Activated naive CD4-positive, alpha-beta T cell treated with Interleukin-2 at 50 U/mL for 16 hours (primary cell): ENCODE measurements at places on chromosomes 11 and 22.
A peak's percentile ranks its signal among the peaks of the same experiment; 100 is the strongest.

- no peak for DNase-seq
Observed at GRCh38 chr11:117574551-117574950, 222.5 kb downstream of the DSCAML1 start.

DNA sequence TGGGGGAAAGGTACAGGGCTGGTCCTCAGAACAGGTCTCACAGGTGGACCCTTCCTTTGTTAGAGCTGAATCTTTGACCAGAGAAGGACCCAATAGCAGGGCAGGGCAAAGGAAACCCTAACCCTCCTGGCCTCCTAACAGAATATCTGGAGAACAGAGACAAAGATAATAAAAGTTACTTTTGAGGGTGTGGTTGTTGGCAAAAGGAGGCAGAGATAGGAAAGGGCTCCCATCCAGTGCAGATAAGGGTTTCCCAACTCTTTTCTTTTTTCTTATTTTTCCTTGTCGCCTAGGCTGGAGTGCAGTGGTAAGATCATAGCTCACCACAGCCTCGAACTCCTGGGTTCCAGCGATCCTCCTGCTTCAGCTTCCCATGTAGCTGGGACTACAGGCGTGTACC lies 11.9 kb downstream of the PCSK7 start:
- DNase-seq, result no peak

GRCh38 chr22:49351761-49352227 lies 475.9 kb downstream of the BRD1 start:
- DNase-seq, result no peak

DNA sequence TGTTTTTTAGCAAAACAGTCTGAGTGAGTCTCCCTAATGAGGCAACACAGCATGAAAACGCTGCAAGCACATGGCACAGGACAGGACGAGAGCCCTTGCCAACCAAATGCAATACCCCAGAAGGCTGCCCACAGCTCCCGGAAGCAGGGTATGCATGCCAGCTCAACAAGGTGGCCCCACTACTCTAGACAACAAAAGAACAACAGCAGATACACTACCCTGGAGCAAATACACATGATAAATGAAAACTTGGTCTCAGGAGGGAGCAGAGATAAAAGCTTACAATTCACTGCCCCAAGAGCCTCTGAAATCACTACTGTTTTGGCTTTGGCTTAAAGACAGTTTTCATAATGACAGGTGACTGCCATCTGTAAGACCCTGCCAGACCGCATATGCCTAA lies 785.4 kb upstream of the API5 start:
- no peak for DNase-seq

DNA sequence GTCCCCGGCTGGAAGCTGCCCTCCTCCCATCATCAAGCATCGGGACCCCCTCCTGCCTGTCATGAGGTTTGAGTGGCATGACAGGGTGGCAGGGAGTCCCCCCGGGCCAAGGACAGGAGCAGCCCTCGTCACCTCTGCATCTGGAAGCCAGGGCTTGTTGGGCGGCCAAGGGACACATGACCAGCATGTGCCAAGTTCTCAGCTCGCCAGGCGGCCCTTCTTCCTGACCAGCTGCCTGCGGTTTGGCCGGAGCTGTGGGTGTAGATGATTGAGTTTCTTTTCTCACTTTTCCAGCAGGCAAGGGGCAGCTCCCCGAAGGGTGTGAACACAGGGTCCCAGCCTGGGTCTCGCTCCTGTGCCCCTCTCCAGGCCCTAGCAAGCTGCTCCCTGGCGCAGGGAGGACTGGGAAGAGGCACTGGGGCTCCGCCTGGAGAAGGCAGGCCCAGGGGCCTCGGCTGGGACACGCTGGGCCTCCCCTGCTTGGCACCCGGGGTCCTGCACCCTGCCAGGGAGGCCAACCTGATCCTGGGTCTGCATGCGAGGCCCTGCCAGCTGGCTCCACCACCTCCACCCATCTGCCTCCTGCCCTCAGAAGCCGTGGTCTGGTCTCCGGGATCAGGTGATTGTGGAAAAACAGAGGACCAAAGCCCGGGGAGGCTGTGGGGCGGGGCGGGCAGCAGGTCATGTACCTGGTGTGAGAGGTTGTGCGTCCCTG lies 13.4 kb downstream of the ARHGAP8 start:
- DNase-seq, result no peak

GRCh38 chr22:39254122-39254521 lies 9.3 kb upstream of the PDGFB start:
- no peak for DNase-seq

- DNase-seq, result no peak
Observed at GRCh38 chr11:129237880-129238638, 45.9 kb upstream of the ARHGAP32 start.

- DNase-seq, result no peak
Observed at GRCh38 chr11:26914968-26915367, 78.9 kb upstream of the FIBIN start.

GRCh38 chr11:45041596-45041995 lies 90.9 kb upstream of the TP53I11 start:
- no peak for DNase-seq

DNA sequence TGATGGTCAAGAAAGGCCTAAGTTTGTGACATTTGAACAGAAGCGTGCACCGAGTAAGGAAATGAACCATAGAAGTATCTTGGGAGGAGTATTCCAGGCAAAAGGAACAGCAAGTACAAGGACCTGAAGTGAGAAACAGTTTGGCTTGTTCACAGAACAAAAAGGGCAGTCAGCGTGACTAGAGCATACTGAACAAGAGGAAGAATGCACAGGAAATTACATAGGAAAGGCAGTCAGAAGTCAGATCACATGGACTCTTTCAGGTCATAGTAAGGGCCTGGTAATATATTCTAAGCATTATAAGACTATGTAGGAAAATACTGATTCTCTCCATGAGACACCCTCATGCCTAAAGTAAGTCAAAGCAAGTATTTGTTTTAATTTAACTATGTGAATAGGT lies 52.3 kb upstream of the GAB2 start:
- no peak for DNase-seq

DNA sequence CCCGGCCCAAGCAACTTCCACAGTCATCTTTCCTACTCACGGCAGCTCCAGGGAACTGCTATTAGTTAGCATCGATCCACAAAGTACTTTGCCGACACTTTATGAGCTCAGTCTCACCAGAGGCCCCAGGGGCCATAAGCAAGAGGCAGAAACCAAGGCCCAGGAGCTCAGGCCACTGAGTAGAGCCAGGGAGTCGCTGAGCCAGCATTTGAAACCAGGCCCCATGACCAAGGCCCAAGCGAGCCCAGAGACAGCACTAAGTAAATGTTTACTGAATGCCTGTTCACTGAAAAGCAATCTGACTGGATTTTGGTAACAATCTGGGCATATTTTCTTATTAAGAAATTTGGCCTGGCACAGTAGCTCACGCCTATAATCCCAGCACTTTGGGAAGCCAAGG lies 43.3 kb downstream of the ARRB1 start:
- no peak for DNase-seq

DNA sequence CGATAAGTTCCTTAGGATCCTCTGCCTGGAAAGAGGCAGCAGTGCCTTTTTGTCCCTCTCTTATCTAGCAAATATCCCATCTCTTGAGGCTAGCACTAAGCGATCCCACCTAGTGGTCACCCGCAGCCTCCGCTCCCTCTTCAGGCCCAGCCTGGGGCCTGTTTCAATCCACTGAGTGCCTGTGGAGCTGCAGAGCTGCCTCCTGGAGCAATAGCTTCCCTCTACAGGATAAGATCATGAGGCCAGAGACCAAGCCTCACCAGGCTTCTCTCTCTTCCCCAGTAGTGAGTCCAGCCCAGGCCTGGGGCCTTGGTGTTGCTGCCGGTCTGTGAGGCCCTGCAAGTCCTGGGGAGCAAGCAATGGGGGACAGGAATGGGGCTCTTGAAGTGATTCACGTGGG lies 65.8 kb downstream of the SLC22A12 start:
- DNase-seq, result no peak

GRCh38 chr22:46652847-46653331 lies 32.7 kb downstream of the GRAMD4 start:
- no peak for DNase-seq

- DNase-seq, result no peak
Observed at GRCh38 chr22:19407649-19408606, 23.6 kb downstream of the HIRA start.

- no peak for DNase-seq
Observed at GRCh38 chr11:15675683-15676082, 561.0 kb downstream of the INSC start.

GRCh38 chr11:8332891-8333290 lies 69.2 kb upstream of the LMO1 start:
- DNase-seq, result no peak

GRCh38 chr11:63491636-63492372 lies 837 bp upstream of the PLAAT5 start:
- no peak for DNase-seq

DNA sequence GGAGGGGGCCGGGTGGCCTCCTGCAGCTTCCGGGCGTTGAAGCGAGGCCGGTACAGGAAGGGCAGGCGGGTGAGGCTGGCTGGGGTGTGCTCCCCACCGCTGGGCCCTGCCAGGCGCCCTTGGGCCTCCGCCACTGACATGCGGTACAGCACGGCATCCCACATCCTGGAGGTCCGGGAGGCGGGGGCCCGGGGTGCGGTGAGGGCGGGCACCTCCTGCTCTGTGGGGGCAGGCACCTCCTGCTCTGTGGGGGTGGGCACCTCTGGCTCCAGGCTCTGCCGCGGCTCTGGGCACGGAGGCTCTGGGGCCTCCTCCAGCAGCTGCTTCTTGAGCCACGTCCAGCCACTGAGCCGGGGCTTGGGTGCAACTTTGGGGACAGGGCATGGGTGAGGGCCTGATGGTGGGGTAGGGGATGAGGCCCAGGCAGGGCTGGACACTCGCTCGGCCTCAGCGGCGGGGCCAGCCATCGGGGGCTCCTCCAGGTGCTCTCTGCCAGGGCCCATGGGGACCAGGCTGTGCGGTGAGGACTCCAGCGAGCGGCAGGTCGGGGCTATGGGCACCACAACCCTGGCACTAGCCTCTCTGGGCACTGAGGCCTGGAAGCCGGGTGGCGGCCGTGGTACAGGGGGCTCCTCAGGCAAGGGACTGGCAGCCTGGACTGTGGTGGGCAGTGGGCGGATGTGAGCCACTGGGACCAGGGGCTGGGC lies 2.3 kb downstream of the PRR33 start:
- peak; percentile 73 for DNase-seq

DNA sequence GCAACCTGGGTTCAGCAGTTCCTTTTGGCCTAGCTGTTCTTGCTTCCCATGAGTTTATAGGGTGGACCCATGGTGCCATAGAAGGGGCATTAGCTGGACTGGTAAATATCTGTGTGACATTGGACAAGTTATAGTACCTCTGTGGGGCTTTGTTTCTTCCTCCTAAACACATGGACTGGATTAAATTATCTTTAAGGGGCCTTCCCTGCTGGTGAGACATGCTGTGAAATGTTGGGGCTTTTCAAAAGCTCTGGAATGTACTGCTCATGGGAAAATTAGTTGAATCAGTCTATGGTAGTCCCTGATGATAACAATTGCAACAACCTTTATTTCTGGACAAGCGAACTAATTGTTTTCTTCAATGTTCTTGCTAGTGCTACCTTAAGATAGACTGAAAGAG lies 276.2 kb downstream of the BLID start:
- no peak for DNase-seq

GRCh38 chr11:70397983-70398833 lies at the start of gene CTTN:
Gene CTTN (plus strand): TSS chr11:70398529. CDS start chr11:70407298, 8,769 bp downstream.
- peak; percentile 75 for DNase-seq

DNA sequence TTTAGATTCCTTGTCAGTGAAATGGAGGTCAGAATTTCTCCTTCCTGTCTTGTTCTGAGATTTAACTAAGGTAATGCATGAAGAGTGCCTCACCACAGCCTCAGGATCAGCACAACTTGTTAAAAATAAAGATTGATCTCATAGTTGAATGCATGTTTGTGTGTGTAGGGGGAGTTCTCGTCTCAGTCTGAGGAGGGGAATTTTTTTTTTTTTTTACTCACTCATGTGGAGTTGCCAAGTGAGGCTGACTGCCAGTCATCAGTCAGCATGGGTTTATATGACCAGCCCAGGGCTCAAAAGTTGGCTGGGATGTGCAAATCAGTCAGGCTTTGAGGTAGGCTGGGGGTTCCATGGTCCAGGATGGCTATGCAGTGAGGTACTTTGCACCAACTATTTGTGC lies 113.2 kb downstream of the FANCF start:
- DNase-seq, result no peak

- DNase-seq, result no peak
Observed at GRCh38 chr11:84549217-84549616, 1077.9 kb downstream of the DLG2 start.

GRCh38 chr11:14589421-14589820 lies 54.2 kb upstream of the PDE3B start:
- no peak for DNase-seq

DNA sequence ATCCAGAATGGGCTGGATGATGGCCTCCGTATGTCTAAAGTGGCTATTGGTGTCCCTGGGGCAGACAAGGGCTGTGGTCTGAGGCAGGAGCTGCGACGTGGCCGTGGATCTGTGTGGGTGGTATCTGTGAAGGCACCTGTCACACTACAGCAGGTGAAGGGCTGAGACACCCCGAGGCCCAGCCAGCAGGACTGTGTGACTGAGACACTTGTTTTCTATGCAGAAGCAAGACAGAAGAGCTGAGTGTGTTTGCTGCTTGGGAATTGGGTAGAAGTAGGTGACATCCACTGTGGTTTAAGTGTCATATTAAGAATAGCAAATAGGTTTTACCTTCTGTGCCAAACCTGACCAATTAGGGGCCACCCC lies 35.0 kb downstream of the AMPD3 start:
- DNase-seq, result no peak

DNA sequence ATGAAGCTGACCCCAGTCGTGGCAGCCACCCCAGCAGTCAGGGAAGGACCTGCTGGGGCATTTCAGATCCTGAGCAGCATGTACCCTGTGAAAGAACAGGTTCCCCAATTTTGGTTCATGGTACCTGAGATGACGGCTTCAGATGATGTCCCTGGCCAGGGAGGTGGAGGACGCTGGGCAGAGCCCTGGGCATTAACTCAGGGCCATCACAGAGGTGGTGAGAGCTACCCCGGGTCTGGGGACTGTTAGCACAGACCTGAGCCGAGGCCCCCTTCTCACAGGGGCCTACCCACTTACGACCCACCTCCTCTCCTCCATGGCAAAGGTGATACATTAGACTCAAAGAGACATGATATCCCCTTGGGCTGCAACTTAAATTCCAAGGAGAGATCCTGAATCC lies 68.1 kb downstream of the CDKN1C start:
- DNase-seq, result no peak

DNA sequence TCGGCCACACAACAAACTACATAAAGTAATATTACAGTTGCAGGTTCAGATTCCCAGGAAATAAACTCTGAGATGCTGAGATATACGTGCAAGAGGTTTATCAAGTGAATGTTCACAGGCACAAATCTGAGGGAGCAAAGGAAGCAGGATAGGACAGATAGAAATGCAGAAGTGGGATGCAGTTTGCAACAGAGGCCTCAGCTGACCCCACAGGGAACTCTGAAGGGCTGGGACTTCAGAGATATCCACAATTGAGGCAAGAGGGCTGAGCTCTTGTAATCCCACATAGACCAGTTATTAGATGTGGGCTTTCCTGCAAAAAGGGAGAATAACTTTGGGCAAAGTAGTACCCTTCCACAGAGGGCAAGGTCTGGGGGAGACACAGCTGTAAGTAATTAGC lies 25.4 kb upstream of the ARHGAP20 start:
- no peak for DNase-seq
